ENCODE measurements at places on chromosomes 3 and 15.
A peak's percentile ranks its signal among the peaks of the same experiment; 100 is the strongest.

- no peak for DNase-seq
These were observed 163.0 kb upstream of the TMCO5A start for GRCh38 chr15:37771465-37771864.

GRCh38 chr3:166071-166470, 30.5 kb upstream of the CHL1 start:
- DNase-seq: no peak

GRCh38 chr15:92141607-92142006, 252.1 kb upstream of the ST8SIA2 start:
- DNase-seq: no peak

GRCh38 chr3:77053795-77054194, 13.9 kb downstream of the ROBO2 start:
- no peak for DNase-seq

GRCh38 chr3:94336046-94336753, 273.3 kb downstream of the NSUN3 start:
- DNase-seq: no peak

DNA sequence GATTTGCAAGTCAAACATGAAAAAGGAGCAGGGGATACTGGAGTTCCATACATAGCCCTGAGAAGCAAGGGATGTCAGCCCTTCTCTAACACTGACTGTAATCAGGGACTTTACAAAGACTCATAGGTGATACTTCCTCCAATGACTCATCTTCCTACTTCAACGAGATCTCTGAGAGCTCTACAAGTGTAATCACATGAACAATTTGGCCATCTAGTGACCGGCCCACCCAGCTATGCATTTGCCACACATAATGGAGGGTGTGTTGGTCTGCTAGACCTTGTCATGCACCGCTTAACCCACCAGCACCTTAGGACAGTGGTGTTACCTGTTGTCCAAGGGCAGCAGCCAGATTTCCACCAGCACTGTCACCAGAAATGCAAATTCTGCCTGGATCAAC, 75.3 kb downstream of the NCEH1 start:
- DNase-seq: peak; percentile 72

- no peak for DNase-seq
These were observed 84.6 kb downstream of the HCN4 start for GRCh38 chr15:73284090-73284716.
